Parietal lobe (tissue), 2 donors: ENCODE measurements at places on chromosomes 7 and 10. TPM values are rescaled to one million over a fixed set of nuclear protein-coding genes. Genes with fewer than 3 reads are reported as not detected.

MPP7 gene
- total RNA-seq, result 2.2 TPM

CNTNAP2 gene
- total RNA-seq, result 73.9 TPM

SPDYE8 gene
- not detected for total RNA-seq

RBM28 gene
- 38.8 TPM for total RNA-seq

LIPF gene
- not detected for total RNA-seq

FAM25C gene
- total RNA-seq, result not detected

TMEM130 gene
- 6.3 TPM for total RNA-seq

MNX1 gene
- total RNA-seq, result not detected

GDF10 gene
- 6.3 TPM for total RNA-seq

CROT gene
- 29.7 TPM for total RNA-seq

NEBL gene
- total RNA-seq, result 72.6 TPM

LEP gene
- total RNA-seq, result not detected

GBF1 gene
- total RNA-seq, result 35.4 TPM

MEOX2 gene
- not detected for total RNA-seq

ARHGAP22 gene
- total RNA-seq, result 5.0 TPM

CHAT gene
- 0.63 TPM for total RNA-seq

GLI3 gene
- 16.3 TPM for total RNA-seq

C7orf33 gene
- not detected for total RNA-seq

KCP gene
- 1.3 TPM for total RNA-seq

C10orf105 gene
- 0.31 TPM for total RNA-seq

SEMA4G gene
- 15.0 TPM for total RNA-seq

UPK3BL1 gene
- total RNA-seq, result 25.4 TPM

CUZD1 gene
- 2.8 TPM for total RNA-seq

SLC18A2 gene
- 0.31 TPM for total RNA-seq

CCDC146 gene
- 23.5 TPM for total RNA-seq

ODAD2 gene
- 1.3 TPM for total RNA-seq

SPRN gene
- 13.1 TPM for total RNA-seq

FKBP9 gene
- total RNA-seq, result 36.6 TPM

NKX2-3 gene
- not detected for total RNA-seq

OR6V1 gene
- total RNA-seq, result not detected

WNT8B gene
- total RNA-seq, result 0.31 TPM

TBX20 gene
- not detected for total RNA-seq
